ENCODE measurements at places on chromosomes 4 and X.

DNA sequence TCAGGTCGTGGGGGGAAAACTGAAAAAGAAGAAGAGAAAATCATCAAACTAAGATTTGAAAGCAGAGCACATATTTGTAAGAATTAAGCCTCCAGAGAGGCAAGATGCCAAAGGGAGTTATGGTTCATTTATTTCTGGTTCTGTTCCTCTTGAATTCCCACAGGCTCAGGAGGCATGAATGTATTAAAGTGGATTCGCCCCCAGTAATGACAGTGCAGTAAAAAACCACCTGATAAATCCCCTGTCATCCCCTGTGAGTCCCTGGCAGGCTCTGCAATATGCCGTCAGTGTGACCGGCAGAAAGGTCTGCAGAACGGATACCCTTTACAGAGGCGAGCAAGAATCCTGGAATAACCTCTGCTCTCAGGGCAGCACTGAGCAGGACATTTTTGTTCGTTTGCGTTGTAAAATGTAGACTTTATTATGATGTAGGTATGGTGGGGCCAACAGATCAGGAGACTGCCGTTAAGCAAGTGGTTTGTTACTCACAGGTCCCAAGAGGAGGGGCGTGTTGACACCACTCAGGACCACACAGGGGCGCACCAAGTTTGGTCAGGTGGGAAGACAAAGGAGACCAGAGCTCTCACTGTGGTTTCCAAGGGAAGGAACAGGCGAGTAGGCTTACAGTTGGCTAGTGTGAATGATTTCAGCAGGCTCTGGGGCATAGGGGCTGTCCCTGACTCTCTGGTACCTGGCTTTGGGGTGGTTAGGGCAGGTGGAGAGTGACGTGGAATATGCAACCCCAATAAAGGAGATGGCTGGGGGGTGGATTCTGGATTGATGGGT, 75.3 kb downstream of the DHRSX start:
- DNase-seq: no peak

DNA sequence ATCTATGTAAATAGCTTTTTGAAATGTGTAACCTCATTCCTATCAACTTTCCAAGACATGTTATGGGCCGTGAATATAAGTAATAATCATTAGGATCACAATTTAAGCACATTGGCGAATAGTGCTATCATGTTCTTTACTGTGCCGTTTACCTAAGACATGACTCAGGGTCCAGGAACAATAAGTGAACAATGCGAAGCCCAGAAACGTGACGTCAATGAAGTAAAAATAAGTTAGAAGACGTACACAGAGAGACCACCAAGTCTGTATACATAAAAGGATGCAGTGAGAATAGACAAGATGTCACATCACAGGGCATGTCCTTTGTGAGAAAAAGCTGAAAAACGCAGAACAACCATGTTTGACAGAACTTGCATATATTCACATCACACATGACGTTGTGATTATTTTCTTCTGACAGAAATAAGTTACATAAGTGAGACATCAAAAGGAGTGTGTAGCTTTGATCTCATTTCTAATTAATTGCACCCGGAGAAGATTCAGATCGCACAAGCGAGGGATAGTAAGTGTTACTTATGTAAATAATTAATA, 49.4 kb upstream of the FAT1 start:
- no peak for DNase-seq

DNA sequence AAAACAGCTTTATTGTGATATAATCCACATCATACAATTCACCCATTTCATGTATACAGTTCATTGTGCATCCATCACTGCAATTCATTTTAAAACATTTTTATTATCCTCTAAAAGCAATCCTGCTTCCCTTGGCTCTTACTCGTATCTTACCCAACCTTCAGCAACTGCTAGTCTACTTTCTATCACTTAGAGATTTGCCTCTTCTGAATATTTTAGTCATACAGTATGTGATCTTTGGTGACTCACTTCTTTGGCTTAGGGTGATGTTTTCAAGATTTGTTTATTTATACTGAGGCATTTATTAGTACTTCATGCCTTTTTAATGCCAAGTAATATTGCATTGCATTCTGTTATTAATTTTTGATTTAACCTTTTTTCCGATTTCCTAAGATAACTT, 15.0 kb upstream of the MSMO1 start:
- no peak for DNase-seq

GRCh38 chr4:10703766-10704429, 19.3 kb upstream of the CLNK start:
- no peak for DNase-seq

DNA sequence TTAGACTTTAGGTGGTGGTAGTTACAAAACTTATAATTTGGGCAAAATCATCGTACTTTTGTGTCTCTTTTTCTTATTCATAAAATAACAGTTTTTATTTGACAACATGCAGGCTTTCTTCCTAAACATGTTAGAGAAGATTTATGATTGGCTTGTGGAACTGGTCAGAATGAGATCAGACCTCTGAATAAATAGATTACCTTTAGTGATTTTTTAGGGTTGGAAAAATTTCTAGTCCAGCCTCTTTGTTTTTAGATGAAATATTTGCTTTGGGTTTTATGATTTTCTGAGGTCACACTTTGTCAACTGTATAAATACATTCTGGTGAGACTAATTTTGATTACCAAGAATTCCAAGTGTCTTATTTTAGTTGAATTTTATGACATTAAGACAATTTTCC, 29.2 kb downstream of the MOB1B start:
- no peak for DNase-seq

DNA sequence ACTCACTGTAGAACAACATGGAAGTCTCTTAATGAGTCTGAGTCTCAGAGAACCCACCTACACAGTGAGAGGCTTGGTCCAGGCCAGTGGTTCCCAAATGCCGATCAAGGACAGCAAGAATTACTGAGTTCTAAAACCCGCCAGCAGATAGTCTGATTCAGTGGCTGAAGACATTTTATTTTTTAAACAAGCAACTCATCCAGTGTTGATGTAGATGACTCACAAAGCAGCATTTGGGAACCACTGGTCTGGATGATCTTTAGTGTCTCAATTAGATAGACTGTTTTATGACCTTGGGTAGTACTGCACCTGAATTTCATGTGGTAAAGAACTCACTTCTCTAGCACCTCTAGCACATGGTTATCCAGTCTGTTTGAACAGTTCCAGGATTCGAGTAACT, 193.6 kb downstream of the FBXW7 start:
- DNase-seq: no peak

DNA sequence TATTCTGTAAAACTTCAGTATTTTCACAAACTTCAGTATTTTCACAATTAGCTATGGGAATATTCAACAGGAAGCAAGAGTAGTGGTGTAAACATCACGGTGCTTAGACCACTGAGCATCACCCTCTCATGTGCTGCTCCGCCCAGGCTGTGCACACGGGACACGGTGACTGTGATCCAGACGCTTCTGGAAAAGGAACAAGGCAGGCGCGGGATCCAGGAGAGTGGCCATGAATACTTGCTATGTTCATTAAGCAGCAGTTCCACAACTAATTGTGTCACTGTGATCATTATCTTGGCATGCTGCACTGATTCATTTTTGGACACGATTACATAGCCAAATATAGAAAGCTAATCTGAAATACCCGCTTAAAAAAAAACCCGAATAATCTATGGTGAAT, 19.6 kb upstream of the FAT1 start:
- DNase-seq: no peak

GRCh38 chrX:117919755-117920154, 196.9 kb downstream of the KLHL13 start:
- DNase-seq: no peak

- no peak for DNase-seq
These were observed 3.1 kb upstream of the TDO2 start for GRCh38 chr4:155900381-155900780.

- no peak for DNase-seq
These were observed 13.0 kb downstream of the SLC16A2 start for GRCh38 chrX:74434336-74434735.

DNA sequence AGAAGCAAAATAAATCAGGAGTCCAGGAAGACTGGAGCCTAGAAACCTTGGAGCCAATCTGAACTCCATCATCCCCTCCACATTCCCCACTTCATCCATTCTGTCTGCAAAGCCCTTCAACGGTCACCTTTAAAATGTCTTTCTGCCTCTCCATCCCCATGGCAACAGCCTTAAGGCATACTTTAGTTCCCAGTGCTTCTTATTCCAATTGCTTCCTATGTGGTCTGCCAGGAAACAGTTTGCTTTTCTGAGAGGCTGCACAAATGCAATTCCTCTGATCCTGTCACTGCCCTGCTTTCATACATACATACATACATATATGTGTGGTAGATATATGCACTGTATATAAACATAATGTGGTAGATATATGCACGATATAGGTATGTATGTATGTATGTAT, 786 bp upstream of the MAGEH1 start:
- no peak for DNase-seq

DNA sequence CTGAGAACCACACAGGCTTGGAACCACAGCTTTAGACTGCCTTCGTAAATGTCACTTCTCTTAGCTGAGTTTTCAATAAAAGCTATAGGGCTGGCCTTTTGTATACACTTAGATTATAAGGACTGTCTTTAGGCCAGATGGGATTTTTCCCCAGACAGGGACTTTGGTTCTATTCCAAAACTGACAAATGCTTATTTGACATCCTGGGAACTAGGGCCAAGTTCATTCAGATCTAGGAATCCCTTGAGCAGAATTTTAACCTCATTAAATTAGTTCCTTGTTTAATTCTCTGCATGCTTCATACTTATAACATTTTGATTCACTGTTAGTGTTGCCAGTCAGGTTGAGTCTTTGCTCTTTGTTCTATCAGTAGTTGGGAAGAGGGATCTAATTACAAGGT, 23.1 kb downstream of the ZRSR2 start:
- DNase-seq: no peak

DNA sequence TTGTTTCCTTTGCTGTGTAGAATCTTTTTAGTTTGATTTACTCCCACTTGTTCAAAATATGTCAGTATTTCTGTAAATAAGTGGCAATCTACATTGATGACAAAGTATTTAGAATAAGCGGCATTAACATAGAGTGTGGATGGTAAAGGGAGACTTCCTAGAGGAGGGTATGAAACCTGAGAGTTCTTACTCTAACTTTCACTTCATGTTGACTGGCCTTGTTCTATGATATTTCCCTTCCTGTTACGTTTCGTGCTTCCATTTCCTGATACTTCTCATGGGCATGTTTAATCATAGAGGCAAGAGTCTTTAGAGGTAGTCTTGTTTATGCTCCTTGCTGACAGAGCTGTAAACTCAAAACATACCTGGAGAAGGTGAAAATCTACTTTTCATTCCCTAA, 408.9 kb downstream of the GLUD2 start:
- DNase-seq: no peak

GRCh38 chr4:105179539-105180401, 33.1 kb downstream of the TET2 start:
- no peak for DNase-seq

- no peak for DNase-seq
These were observed 107.0 kb downstream of the NFKB1 start for GRCh38 chr4:102608190-102608589.

DNA sequence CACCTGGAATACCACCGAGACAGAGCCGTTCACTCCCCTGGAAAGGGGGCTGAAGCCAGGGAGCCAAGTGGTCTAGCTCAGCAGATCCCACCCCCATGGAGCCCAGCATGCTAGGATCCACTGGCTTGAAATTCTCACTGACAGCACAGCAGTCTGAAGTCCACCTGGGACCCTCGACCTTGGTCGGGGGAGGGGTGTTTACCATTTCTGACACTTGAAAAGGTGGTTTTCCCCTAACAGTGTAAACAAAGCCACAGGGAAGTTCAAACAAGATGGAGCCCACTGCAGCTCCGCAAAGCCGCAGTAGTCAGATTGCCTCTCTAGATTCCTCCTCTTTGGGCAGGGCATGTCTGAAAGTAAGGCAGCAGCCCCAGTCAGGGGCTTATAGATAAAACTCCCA, 243.2 kb downstream of the RASL11B start:
- DNase-seq: no peak

DNA sequence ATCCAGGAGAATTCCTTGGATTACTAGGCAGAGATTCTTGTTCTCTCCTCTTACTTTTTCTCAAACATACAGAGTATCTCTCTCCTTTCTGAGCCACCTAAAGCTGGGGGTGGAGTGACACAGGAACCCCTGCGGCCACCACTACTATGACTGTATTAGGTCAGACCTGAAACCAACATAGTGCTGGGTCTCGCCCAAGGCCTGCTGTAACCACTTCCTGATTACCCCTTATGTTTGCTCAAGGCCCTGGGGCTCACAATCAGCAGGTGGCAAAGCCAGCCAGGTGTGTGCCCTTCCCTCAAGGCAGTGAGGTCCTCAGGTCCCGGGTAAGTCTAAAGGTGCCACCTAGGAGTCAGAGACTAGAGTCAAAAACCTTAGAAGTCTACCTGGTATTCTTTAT, 166.4 kb downstream of the PARM1 start:
- no peak for DNase-seq

DNA sequence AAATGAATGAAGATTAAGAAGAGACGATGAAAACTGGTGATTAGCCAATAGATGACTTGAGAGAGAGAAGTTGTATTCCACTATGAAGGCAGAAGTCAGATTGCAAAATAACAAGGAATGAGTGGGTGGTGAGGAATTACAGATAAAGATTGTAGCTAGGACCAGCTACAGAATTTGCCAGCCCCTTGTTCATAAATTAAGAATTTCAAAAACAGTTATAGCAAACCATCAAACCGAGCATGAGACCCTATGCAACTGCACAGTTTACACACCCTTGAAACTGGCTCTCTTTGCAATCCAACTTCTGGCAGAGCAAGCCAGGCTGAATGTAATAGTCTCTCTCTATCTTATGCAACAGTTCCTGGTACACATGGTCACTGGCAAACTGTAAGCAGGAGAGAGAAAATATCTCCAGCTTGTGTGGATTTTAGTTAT, 35.2 kb downstream of the STAP1 start:
- no peak for DNase-seq

GRCh38 chr4:123477711-123478209, 81.2 kb downstream of the SPRY1 start:
- no peak for DNase-seq

DNA sequence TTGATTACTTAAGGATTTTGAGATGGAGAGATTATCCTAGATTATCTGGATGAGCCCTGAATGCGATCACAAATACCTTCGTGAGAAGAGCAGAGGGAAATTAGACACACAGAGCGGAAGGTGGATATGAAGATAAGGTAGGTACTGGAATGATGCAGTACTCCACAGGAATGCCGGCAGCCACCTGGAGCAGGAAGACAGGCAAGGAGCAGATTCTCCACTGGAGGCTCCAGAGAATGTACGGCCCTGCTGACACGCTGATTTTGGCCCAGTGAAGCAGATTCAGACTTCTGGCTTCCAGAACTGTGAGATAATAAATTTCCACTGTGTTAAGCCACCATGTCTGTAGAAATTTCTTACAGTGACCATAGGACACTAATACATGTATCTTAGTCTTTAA, 79.4 kb upstream of the PITX2 start:
- no peak for DNase-seq

GRCh38 chrX:48493890-48494364, 14.9 kb upstream of the PORCN start:
- no peak for DNase-seq

DNA sequence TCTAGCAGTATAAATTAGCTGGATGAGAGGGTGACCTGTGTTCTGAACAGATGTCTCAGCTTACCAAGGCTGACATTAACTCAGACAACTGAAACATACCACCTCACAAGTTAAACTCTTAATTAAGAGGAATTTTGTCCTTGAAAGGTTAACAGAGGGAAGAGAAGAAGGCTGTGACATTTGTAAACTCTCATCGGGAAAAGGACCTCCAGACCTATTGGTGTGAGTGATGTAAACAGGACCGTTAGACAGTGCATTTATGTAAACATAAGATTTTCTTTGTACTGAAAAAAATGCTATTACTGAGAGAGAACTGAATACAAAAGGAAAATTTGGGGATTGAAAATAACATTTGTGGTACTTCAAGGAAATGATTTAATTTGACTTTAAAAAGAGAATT, 308.4 kb upstream of the DIAPH2 start:
- DNase-seq: no peak
